ENCODE measurements at places on chromosomes 12 and 14.

GRCh38 chr12:55930771-55931316 is at the start of gene DGKA:
Gene DGKA (plus strand): TSS chr12:55931162. CDS start chr12:55936504, 5,342 bp downstream.
- peak; percentile 61 for DNase-seq

DNA sequence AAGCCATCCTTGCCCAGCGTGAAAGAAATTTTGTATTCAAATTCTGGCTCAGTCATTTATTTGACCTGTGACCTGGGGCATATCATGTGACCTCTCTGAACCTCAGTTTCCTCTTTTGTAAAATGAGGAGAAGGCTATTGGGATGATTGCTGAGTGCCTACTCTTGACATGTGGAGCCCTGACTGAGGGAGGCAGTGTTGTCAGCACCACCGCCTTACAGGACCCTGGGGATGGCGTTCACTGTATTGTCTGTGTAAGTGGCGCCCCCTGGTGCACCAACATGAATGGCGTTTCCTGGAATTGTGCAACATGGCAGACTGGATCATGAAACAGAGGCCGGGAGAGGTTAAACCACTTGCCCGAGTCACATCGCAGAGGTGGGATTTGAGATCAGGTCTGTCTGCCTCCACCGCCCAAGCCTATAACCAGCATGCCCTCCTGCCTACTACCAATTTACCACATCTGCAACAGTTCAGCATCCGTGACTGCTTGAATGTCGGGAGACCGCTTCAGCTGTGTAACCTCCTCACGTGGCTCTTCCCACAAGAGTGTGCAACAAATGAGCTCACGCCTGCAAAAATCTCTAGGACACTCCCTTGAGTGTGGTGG is 20.1 kb upstream of the CCDC63 start:
- peak; percentile 72 for DNase-seq

GRCh38 chr14:105385322-105385637 is 13.1 kb upstream of the TEX22 start:
- DNase-seq: no peak

- no peak for DNase-seq
These were observed 10.7 kb downstream of the RAD52 start for GRCh38 chr12:938810-939209.

- no peak for DNase-seq
These were observed 100.6 kb downstream of the CMKLR1 start for GRCh38 chr12:108238474-108238873.

- DNase-seq: no peak
These were observed 410.8 kb downstream of the NAV3 start for GRCh38 chr12:78241446-78241845.

DNA sequence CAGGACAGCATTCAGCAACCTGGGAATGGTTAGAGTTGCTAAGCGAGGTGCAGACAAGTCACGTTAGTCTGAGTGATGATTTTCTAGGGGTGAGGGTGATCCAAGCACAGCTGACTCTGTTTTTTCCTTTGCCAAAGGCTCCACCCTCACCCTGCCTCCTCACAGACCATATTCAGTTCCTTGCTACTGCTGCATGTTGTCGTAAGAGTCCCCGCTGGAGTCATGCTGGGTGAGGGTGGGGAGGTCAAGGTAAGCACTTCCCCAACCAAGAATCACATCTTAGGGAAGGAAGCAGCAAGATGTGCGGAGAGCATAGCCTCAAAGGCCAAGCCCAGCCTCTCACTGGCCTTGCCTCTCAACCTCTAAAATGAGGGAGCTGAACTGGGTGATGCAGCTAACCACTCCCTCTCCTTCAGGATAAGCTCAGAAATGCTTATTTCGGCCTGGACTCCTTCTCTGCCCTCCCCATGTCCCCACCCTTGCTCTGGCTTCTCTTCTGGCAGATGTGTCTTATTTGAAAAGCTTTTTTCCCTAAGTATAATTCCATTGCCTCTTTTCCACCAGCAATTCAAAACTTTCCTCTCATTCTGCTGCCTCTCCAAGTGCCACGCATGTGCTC is 66.9 kb upstream of the ACTN1 start:
- no peak for DNase-seq

DNA sequence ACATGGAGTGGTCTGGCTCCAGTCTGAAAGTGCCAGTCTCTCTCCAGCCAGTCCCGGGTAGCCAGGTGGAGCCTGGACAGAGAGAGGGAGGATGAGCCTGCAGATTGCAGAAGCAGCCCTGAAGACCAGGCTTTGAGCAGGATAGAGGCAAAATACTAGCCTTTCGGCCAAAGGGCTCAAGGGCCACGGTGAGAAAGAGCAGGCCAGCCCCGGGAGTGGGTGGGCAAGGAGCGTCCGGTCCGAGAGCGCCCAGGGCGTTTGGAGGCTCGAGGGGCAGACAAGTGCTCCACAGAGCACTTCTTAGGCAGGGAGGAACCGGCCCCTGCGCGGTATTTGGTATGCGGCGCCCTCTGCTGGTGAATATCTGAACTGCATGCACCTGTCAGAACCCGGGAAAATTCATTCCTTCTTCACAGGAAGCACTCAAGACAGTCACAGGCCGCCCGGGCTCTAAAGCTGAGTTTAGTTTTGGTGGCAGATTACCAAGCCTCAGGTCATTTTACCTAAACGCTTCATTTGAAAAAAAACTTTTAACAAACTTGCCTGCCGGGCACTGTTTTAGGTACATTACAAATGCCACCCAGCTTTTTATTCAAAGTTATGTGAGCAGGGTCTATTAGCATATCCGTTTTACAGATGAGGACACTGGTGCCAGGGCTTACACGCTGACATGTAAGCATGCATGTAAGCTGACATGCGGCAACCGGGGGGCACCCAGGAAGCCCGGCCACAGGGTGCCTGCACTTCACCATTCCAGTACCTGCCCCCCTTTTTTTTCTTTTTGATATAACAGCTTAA is 21.0 kb upstream of the PSMC1 start:
- DNase-seq: peak; percentile 80

Measured in NCI-H1694 (cell line).